Pancreas (tissue), 10 donors: ENCODE measurements at places on chromosomes 4 and X. TPM values are rescaled to one million over a fixed set of nuclear protein-coding genes. Genes with fewer than 3 reads are reported as not detected.

The MAGEA12 gene
- not detected for polyA plus RNA-seq

GRCh38 chrX:107731831-107732502 is 43.6 kb downstream of the TSC22D3 start:
- H3K4me1 ChIP-seq: peaks cover 16% of the 10 kb centered on the region
- H3K36me3 ChIP-seq: no peaks in the 10 kb centered on the region
- H3K4me3 ChIP-seq: no peak overlapping the region

- no peaks in the 10 kb centered on the region for H3K27me3 ChIP-seq
- DNase-seq: no peak
- no peak overlapping the region for H3K27ac ChIP-seq
- H3K36me3 ChIP-seq: no peaks in the 10 kb centered on the region
- no peak overlapping the region for H3K4me3 ChIP-seq
Measured at GRCh38 chrX:77938083-77938680, 27.7 kb downstream of the ATP7A start.

DNA sequence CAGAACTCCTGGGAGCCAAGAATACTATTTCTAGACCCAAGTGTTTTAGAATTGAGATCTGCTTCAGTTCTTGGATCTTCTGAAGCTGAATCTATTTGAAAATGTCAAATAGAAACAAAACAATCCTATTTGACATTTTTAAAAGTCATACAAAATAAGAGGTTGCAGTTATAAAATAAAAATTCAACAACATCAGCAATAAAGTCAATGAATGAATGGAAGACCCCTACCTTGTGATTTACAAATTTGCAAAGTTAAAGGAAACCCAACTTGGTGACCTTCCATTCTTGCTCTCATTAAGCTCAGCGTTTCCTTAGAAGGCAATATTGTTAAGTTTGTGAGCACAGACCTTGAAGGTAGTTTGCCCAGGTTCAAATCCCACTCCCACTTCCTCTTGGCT is 531.8 kb upstream of the TENM3 start:
- no peaks in the 10 kb centered on the region for H3K27me3 ChIP-seq
- H3K36me3 ChIP-seq: no peaks in the 10 kb centered on the region
- no peak for DNase-seq

DNA sequence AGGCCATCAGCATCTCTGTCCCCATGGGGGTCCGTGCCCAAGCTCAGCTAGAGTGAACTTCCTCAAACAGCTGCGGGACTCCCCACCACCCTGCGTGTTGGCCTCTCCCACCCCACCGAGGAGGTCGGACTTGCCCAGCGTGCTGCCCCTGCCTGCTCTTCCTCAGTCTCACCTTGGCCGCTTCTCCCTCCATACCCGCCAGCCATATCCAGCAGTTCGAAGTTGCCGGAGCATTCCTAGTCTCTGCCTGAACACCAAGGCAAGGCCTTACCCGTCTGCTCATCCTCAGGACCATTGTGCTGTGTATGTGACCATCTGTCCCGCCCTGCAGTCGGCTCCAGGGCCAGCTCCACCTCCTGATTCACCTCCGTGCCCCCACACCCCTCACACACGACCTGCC is 84.5 kb downstream of the WFS1 start:
- no peaks in the 10 kb centered on the region for H3K36me3 ChIP-seq
- H3K4me1 ChIP-seq: no peaks in the 10 kb centered on the region
- no peak for DNase-seq
- no peaks in the 10 kb centered on the region for H3K27me3 ChIP-seq
- no peak overlapping the region for H3K27ac ChIP-seq
